Activated naive CD8-positive, alpha-beta T cell treated with anti-CD3 and anti-CD28 coated beads, Interleukin-2, amount 10 ng/mL, durations not matched to agents 7 days and 5 days (primary cell): ENCODE measurements at places on chromosomes 6 and 20. TPM values are rescaled to one million over a fixed set of nuclear protein-coding genes. Genes with fewer than 3 reads are reported as not detected.

GRCh38 chr6:39468385-39468784 lies 145.9 kb upstream of the KCNK16 start:
- DNase-seq = no peak

- no peak for DNase-seq
Observed at GRCh38 chr20:45842169-45842812, 8.7 kb downstream of the SNX21 start.

IL17A gene
- total RNA-seq = not detected

MLN gene
- total RNA-seq = not detected

DEF6 gene
- total RNA-seq = 216 TPM

DNA sequence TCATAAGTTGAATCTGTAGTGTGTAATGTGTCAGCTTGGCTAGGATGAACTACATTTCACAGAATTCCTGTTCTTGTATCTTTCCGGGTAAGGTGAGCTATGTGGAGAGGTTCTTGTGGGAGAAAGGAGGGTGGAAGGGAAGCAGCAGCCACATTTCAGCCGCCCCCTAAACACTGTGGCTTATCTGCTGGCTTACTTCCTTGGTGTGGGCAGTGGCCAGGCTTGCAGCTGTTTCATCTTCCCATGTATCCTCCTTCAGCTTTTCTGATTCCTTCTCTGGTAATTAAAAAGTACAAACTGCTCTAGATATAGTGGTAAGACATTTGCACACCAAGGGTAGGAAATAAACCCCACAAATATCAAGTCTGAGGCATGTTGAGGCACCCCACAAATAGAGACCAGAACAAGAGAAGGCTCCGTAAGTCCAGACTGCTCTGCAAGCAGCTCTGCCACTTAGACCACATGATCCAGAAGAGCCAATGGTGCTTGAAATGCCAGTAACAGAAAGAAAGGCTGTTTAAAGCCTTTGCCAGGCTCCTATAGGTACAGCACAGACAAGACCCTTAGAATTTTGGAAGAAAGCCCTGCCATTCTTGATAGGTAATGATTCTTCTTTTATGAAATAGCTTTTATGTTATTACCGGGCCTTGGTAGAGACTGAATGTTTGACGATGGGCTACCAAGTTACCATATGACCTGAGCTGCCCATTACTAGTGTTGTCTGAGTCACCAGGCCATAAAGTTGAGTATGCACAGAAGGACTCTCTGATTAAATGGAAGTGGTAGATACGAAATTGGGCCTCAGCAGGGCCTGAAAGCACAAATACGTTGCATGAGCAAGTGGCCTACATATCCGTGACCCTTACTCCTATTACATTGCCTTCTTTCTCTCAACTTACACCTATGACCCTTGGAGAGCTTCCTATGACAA lies 215.0 kb upstream of the SGK1 start:
- no peak for DNase-seq

ATP6V1G2 gene
- total RNA-seq = 5.5 TPM

PSORS1C2 gene
- total RNA-seq = not detected

BPIFB4 gene
- total RNA-seq = not detected

DNA sequence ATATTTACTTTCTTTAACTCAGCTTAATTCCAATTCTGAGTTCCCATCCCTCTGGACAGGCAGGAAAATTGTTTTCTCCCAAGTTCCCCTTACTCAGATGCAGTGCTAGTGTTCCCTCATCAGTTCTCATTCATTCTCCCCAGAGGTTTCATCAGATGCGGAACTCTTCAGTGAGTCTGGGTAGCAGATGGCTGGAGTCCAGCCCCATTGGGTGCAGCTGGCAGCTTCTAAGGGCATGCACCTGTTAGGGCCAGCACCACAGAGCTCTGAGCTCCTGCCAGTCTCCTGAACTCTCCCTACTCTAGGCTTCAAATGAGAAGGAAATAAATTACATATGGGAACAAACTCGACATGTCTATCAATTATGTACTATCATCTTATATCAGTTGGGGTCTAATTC lies 76.6 kb downstream of the SOD2 start:
- no peak for DNase-seq
